ENCODE measurements at places on chromosomes 6 and 20. TPM values are rescaled to one million over a fixed set of nuclear protein-coding genes. Genes with fewer than 3 reads are reported as not detected.

The MLN gene
- not detected for total RNA-seq

- no peak for DNase-seq
Measured at GRCh38 chr6:71656121-71656520, 230.2 kb upstream of the RIMS1 start.

- no peak for DNase-seq
Measured at GRCh38 chr20:24768713-24769601, 180.1 kb upstream of the CST7 start.

DNA sequence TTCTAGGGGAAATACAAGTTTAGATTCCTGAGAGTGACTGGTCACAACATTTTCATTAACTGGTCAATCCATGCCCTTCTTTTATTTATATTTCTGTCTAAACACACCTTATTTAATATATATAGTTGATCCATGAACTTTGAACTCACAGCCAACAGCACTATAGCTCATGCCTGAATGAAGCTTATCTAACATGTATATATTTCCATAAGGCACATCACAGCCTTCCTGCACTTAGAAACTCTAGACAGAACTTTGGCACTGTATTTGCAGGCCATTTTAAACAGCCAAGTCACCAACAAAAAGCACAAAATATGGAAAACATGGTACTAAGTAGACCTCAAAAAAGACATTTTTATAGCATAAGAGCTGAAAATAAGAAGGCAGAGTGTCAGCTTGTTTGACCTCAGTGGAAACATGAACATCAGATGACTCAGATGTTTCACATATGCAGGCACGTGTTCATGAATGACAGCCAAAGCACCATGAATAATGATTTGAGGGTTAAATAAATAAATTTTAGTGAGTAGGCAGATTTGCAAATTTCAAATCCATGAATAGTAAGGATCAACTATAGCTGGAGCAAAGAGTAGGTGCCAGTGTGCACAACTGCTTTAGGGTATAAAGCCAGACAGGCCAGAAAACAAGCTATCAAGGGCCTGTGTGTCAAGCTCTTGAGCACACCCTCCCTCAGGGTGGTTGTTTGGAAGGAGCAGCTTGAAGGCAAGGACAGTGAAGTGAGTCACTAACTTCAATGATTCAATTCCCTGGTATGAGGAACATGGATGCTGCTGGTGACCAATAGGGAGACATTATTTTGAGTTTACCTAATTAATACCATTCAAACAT is 88.9 kb upstream of the NT5E start:
- DNase-seq: peak; percentile 94

GRCh38 chr20:24629668-24630067 is 160.2 kb downstream of the SYNDIG1 start:
- DNase-seq: no peak

The ACOT13 gene
- 9.7 TPM for total RNA-seq

GRCh38 chr6:153595903-153596302 is 443.1 kb upstream of the OPRM1 start:
- DNase-seq: no peak

The MBOAT1 gene
- total RNA-seq: 10.5 TPM

DNA sequence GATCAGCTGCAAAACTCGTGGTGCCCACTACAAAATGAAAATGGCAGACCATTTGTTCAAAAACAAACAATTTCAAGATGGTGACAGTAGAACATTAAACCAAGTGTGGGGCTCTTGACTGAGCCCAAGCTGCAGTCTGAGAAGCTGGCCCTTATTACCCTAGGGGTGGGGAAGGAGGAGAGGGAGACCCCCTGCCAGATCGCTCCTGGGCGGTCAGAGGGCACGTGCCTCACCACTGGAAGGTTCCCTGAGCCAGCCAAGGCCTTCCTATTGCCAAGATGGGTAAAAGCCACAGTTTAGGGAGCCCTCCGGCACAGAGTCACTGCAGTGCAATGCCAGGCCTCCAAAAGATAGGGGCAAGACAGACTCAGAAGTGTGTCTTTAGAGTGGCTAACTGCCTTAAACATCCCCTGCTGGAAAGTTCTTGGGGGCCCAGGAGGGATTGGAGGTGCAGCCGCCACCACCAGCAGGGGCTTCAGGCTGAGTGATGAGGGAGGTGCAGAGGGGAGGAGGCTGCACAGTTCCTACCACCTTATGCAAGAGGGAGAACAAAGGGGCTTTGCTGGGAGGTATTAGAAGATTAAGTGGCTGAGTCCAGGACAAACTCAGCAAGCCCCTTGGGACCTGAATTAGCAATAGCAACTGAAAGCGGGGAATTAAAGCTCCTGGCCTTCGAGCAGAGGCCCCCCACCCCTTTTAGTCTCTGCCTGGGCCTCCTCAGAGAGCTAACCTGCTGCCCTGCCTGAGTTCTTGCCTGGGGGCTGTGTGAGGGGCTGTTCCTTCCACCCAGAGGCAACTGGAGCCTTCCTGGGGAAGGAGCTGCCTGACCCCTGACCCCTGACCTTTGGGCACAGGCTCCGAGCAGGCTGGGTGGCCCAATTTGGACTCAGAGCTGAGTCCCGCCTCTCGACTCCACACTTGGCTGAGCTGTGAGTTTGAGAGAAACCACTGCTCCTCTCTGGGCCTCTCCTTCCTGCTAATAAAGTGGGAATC is 88.4 kb downstream of the VEGFA start:
- DNase-seq: no peak

DNA sequence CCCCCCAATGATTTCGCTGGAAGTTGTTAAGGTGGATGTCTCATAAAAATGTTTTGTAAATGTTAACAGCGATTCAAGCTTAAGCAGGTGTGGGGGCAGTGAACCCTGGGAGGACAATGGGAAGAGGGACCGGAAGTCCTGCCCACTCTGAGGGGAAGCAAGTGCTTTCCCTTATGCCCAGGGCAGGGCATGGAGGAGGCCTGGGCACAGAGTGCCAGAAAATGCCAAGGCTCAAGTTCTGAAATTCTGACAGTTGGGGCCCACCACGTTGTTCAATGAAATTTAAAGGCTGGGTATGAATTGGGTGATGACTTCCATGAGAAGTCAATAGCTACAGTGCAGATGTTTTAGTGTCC is 132.7 kb upstream of the SALL4 start:
- DNase-seq: no peak

The CARMIL1 gene
- total RNA-seq: 13.4 TPM

DNA sequence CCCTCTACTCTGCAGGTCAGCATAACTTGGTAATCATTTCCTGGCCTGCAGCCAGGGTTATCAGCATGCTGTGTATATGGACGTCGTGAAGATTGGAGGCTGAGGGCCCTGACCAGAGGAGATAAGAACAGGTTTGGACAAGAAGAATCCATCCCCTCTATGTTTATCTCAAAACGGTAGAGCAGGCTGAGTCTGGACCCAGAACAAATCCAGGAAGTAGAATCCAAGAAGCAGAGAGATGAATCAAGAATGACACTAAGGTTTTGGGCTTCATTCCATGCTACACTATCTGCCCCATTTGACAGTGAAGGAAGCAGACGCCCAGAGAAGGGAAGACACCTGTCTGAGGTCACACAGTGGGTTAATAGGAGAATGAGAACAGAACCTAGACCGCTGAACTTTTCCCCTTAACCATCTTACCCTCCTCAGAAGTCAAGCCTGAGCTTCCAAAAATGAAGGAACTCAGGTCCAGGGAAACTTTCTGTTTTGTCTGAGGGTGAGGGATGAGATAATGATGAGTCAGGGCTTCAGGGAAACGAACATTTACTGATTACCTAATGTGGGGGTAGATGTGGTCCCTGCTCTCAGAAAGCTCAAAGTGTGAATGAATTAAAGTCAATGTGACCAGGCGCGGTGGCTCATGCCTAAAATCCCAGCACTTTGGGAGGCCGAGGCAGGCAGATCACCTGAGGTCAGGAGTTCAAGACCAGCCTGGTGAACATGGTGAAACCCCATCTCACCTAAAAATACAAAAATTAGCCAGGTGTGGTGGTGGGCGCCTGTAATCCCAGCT is 9.4 kb upstream of the COMMD7 start:
- peak; percentile 76 for DNase-seq

DNA sequence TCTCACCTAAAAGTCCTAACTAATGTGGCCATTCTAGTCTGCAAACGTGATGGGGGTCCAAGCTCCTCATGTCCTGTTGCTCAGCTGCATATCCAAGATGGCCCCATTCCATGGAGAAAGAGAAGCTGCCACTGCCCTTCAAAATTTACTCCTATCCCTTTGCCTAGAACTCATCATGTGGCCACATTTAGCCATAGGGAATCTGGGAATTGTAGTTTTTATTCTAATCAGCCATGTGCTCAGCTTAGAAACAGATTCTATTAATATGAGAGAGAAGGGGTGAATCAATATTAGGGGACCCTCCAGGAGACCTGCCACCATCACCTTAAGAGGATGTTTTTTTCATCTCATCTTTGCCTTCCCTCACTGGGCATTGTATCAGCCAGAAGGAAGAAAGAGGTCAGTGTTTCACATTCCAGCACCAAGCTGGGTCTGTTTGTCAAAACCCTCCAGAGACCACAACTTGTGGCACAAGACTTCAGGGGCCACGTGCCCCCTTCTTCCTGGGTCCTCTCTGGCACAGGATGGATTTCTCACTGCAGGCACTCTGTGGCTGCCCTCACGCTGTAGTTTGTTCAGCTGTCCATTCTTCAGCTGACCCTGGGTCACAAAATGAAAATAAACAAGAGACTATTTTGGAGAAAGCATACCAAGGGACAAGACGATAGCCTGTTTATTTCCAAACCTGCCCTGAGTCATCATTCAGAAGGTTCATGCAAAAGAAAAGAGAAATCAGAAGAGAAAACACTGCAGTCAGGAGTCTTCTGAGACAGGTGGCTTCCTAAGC is 172.0 kb downstream of the EYA2 start:
- DNase-seq: no peak

The BCL2L1 gene
- 49.1 TPM for total RNA-seq

The CGA gene
- total RNA-seq: not detected

DNA sequence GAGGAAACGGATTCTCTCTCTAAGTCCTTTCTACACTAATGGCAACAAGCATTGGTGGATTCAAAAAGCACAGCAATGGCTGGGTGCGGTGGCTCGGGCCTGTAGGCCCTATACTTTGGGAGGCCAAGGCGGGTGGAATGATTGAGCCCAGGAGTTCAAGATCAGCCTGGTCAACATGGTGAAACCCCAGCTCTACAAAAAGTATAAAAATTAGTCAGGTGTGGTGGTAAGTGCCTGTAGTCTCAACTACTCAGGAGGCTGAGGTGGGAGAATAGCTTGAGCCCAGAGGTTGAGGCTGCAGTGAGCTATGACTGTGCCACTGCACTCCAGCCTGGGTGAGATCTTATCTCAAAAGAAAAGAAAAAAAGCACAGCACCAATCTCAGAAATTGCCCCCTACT is 19.3 kb downstream of the PAQR8 start:
- DNase-seq: no peak

- peak; percentile 87 for DNase-seq
Measured at GRCh38 chr6:163095401-163095800, 319.1 kb upstream of the QKI start.

GRCh38 chr20:2114127-2114959 is 12.7 kb downstream of the STK35 start:
- DNase-seq: no peak

The RNASET2 gene
- 7.7 TPM for total RNA-seq

DNA sequence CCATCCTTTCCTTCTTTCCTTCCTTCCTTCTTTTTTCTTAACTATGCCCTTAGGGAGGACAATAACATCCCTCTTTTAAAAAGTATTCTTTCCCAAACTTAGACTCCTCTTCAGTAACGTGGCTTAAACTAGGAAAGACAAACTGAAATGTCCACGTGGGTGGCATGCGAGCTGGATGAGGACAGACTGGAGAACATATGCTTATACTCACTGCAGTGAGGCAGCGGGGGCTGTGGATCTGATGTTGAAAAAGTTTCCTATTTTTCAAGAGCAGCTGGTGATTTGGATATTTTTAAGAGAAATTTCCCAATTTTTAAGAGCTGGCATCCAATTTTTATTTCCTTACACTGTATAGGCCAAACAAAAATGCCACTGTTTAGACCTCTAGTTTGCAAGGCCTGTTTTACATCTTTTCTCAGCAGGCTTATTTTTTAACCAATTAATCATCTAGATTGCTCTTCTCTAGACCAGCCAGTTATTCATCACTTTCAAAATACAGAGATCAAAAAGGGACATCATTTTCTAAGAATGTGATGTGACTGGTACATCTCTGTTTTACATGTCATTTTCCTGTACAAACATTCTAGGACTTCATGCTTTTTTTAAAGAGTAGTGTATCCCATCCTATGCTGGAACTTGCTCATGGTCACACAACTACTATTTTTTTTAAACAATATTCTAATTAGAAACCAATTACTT is 226.5 kb downstream of the BTBD9 start:
- no peak for DNase-seq

GRCh38 chr6:166849749-166850183 is 106.6 kb downstream of the RNASET2 start:
- peak; percentile 18 for DNase-seq

GRCh38 chr6:7787137-7787608 is 61.3 kb downstream of the BMP6 start:
- no peak for DNase-seq

- DNase-seq: no peak
Measured at GRCh38 chr20:40782043-40782368, 93.0 kb upstream of the MAFB start.

GRCh38 chr20:53555081-53555480 is 38.6 kb downstream of the ZNF217 start:
- DNase-seq: no peak

- DNase-seq: peak; percentile 9
Measured at GRCh38 chr6:46637145-46637544, 15.5 kb downstream of the CYP39A1 start.

DNA sequence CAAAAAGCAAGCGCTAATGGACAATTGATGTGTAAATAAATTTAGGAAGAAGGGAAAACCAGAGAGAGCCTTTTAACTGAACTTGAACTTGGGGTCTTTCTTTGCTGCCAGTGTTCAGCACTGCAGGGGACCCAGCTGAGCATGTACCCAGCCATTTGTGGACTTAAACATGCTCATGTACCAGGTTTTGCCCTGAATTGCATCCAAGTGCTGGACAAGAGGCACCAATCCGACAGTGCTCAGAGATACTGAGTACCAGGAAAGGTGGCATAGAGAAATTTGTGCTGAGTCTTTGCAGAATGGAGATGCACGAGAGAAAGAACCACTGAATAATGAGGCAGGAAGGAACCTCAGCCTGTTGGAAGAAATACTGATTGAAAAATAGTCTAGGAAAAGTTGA is 16.0 kb downstream of the AKAP12 start:
- DNase-seq: no peak

- DNase-seq: no peak
Measured at GRCh38 chr20:10654250-10654610, 19.6 kb downstream of the JAG1 start.

GRCh38 chr6:168165891-168166290 is 86.9 kb upstream of the FRMD1 start:
- DNase-seq: no peak

- DNase-seq: no peak
Measured at GRCh38 chr6:167963589-167964057, 33.8 kb upstream of the KIF25 start.

GRCh38 chr20:14609328-14610221 is 272.2 kb upstream of the FLRT3 start:
- no peak for DNase-seq

GRCh38 chr6:44078827-44079671 is 48.2 kb downstream of the MRPL14 start:
- peak; percentile 79 for DNase-seq

- no peak for DNase-seq
Measured at GRCh38 chr20:16505894-16506293, 67.4 kb downstream of the KIF16B start.

GRCh38 chr6:122432816-122433215 is 33.4 kb downstream of the HSF2 start:
- no peak for DNase-seq

- DNase-seq: no peak
Measured at GRCh38 chr6:37513576-37513975, 13.9 kb upstream of the CCDC167 start.
